Fibroblast of skin of right biceps (primary cell): ENCODE measurements at places on chromosomes 5 and 9.
A peak's percentile ranks its signal among the peaks of the same experiment; 100 is the strongest.

DNA sequence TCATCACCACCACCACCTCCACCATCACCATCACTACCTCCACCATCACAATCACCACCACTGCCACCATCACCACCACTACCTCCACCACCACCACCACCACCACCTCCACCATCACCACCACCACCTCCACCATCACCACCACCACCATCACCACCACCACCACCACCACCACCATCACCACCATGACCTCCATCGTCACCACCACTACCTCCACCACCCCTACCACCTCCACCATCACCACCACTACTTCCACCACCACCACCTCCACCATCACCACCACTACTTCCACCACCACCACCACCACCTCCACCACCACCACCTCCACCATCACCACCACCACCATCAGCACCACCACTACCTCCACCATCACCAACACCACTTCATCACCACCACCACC, 23.5 kb upstream of the ADCY2 start:
- DNase-seq: no peak

- DNase-seq: peak; percentile 7
Measured at GRCh38 chr9:82526577-82526976, 536.4 kb downstream of the RASEF start.

- no peak for DNase-seq
Measured at GRCh38 chr5:89452081-89452480, 569.1 kb upstream of the MEF2C start.

GRCh38 chr9:78928625-78929405, 631.9 kb downstream of the PSAT1 start:
- DNase-seq: peak; percentile 48

DNA sequence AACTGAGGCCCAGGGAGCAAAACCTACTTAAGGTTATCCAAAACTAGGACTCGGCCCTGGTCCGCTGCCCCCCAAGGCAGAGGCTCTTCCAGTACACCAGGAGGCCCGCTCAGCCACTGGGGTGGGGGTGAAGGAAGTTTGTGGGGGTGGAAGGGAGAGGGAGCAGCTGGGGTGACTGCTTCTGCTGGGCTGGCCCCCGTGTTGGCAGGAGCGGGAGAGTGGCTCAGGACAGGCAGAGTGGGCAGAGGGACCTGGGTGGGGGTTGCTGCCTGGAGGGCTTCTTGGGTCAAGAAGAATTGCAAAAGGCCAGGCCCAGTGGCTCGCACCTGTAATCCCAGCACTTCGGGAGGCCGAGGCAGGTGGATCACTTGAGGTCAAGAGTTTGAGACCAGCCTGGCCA, 8.2 kb upstream of the TRIM14 start:
- DNase-seq: no peak

GRCh38 chr9:136488247-136489214, 5.7 kb upstream of the SEC16A start:
- DNase-seq: peak; percentile 19

DNA sequence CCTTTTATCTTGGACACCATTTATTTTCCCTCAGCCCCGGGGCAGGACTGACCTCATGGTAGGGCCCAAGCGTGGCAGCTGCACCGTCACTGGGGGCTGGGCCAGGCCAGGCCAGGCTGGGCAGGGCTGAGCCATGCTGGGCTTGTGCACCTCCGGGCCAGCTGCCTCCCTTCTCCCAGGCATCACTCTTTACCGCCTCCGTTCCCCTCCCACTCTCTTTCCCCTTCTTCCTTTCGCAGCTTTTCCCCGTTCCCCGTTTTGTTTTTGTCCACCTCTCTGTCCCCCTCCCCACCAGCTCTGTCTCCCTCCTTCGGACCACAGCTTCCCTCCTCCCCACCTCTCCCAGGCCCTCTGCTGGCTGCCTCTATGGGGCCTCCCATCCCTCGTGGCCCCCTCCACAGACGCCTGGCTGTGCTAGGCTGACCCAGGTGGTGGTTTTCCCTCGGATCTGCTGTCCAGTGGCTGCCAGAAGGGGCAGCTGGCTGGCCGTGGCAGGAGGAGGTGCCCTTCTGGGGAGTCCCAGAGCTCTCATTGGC, 17.9 kb downstream of the FGF18 start:
- no peak for DNase-seq
